ENCODE measurements at places on chromosomes 2 and 18.

GRCh38 chr2:241325257-241325656 is 9.5 kb downstream of the SEPTIN2 start:
- DNase-seq, result no peak

GRCh38 chr2:145841973-145842372 is 1322.1 kb upstream of the ZEB2 start:
- DNase-seq, result no peak

GRCh38 chr2:53422979-53423378 is 344.6 kb upstream of the CHAC2 start:
- no peak for DNase-seq

DNA sequence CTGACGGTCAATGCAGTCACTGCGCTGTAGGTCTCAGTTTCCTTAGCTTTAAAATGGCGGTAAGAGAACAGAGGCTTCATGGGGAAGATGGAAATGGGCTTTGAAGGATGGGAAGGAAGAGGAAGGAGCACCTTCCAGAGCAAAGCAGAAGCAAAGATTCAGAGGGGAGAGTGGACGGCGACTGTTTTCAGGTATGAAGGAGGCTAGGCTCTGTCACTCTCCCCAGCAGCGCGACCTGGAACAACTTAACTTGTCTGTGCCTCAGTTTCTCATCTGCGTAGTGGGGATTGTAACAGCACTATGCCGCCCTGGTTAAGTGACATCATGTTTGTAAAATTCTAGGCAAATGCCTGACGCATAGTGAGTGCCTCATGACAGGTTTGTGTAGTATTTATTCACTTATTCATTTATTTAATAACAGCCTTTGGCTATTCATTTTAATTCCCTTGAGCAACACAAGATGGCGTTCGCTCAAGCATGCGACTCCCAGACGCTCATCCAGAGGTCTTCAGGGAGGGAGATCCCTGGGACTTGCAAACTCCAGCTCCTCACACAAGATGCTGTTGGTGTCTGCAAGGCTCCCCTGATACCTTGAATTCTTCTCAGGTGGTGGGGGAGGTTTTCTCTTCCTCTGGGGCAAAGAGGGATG is 336.3 kb downstream of the DYSF start:
- DNase-seq, result no peak

GRCh38 chr18:37299471-37300304 is 265.9 kb downstream of the CELF4 start:
- no peak for DNase-seq

DNA sequence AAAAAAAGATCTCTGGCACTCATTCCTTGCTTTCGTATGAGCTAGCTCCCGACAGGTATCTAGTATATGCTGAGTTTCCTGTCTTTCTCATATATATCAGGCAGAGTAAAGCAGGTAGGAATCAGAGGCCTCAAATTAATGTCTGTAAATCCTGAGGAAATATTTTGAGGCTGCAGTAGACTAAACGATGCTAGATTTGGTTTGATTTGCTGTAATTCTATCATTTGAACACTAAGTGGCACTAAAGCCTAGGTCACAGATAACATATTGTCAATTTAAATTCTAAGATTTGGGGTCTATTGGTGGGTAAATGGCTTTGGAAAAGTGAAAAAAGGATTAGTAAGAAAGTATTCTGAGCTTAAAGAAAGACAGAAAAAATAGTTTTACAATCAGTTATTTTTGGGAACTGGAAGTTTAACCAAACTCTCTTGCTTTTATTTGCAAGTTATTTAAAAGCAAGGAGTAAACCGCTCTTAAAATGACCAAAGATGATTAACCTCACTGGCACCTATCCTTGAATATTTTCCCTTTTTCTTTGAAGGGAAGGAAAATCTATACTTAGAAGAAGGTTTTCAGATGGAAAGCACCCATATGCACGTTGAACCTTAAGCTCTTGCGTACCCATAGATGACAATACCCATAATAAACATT is 37.6 kb upstream of the SLC4A10 start:
- no peak for DNase-seq

DNA sequence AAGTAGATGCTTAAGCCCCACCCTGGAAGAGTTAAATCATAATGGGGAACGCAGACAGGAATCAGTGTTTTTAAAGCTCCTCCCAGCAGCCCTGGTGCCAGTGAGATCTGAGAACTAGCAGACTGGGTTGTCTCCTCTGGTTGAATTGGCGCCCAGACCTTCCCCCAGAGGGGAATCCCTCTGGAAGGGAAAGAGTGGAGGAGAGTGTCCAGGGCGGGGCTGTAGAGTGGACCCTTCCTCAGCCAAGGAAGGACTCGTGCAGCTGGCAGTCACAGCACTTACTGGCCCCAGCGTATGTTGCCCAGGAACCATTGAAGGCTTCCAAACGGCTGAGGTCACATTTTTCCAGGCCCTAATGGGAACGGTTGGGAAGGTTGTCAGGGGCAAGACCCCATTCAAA is 62.5 kb downstream of the TGOLN2 start:
- DNase-seq, result no peak

- DNase-seq, result peak; percentile 27
Measured at GRCh38 chr2:37232131-37232933, 874 bp downstream of the NDUFAF7 start.

- no peak for DNase-seq
Measured at GRCh38 chr2:118124288-118124891, 36.1 kb downstream of the INSIG2 start.

- DNase-seq, result peak; percentile 53
Measured at GRCh38 chr18:48446582-48447225, 37.5 kb upstream of the ZBTB7C start.

DNA sequence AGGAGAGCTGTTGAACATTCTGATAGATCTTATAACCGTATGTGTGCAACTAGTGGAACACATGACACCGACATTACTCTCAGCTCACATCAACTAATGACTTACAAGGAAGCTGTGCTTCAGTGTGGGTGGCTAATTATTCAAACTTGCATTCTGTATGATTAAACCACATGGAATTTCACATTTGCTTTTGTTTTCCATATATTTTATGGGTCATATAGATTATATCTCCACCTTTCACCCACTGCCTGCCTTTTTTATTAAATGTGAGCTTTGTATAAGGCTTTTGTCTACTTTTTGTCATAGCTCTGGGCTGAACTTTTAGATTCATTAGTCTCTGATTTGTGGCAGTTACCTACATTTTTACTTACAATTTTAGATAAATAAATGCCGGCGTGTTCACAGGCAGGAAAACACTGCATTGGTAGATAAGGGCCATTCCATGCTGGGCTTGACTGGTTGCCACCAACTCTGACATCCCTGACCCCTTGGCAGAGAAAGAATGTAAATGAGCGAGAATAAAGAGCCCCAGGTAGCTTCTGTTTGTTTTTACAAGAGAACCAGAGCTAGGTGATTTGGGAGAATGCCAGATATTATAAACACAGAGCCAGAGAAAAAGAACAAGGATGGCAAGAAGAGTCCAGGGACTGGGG is 35.7 kb downstream of the LYPD6 start:
- no peak for DNase-seq

DNA sequence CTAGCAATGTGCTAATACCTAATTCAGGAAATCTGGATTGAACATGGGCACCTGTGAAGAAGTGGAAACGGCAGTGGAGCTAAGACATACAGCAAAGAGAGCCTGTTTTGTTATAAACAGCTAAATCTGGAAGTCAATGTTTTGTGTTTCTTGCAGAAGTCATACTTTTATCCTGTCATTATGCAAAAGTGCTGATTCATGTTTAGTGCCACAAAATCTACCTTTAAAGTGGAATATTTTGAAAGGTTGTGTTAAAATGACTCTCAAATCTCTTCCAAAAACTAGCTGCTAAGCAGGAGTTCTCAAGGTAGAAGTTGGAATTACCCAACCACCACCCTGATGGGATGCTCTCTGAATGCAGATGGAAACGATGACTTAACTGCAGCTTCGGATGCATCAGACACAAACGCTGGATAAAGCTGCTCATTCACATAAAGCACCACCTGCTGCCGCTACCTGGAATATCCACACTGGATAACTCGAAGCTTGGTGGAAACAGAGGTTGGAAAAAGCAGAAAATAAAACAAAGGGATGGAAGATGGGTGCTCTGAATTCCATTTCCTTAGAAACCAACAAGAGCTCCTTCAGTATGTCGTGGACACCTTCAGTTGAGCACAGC is 132.6 kb upstream of the ZNF236 start:
- no peak for DNase-seq

DNA sequence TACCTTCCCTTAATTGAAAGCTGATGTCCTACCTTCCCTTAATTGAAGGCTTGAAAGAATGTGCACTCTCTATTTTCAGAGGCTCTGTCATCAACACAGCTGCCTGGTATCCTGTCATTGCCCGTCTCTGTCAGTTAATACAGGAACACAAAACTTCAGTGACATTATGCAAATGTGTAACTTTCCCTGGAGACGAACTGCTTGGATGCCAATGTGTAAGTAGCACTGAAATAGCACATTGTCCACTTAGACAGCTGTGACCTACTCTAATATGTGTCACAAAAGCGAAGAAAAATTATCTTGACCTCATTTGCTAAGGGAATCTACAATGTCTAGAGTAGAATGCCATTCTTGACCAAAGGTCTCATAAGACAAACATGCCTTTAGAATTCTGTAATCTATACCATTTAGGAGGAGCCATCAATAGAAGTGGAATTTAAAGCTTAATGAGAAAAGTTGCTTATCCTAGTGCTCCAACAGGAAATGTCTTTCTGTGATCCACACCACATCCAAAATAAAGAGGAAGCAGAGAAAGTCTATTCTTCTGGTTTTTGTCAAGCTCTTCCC is 138.1 kb downstream of the BARD1 start:
- no peak for DNase-seq

DNA sequence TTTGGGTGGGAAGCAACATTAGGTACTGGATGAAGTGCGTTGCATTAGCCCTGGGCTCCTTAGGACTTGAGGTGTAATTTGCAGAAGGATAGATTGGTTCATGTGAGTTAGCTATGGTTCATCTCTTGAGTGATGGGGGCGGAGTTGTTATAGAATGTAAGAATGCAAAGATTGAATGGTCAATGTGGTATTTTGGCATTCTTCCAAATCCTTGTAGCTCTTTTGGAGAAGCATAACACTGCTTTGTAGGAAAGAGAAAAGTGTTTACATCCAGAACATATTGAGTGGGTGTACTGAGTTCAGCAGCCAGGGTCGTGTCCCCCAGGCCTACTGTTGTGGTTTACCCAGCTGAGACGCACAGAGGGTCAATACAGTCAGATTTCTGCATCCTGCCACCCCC is 173.5 kb downstream of the FMNL2 start:
- no peak for DNase-seq

- DNase-seq, result no peak
Measured at GRCh38 chr2:202278944-202279343, 13.4 kb downstream of the NOP58 start.

DNA sequence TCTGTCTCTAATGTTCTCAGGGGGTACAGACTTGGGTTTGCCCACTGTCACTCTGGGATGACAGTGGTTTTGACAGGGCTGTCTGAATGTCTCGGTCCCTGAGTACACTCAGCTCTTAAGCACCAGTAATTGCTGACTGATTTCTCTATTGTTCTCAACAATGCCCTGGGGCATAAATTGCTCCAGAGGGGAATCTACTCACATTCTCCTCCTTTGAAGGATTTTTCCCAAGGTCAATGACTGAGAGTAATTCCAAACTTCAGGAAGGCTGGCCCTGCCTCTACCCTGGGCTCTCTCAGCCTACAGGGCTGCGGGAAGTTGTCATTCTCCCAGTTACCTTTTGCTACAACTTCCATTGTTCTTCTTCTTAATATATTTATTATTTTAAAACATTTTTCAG is 36.5 kb downstream of the MC2R start:
- no peak for DNase-seq

GRCh38 chr2:232636788-232637420 is 3.5 kb downstream of the EFHD1 start:
- DNase-seq, result no peak

- no peak for DNase-seq
Measured at GRCh38 chr2:201208563-201209252, 25.8 kb downstream of the CASP10 start.

DNA sequence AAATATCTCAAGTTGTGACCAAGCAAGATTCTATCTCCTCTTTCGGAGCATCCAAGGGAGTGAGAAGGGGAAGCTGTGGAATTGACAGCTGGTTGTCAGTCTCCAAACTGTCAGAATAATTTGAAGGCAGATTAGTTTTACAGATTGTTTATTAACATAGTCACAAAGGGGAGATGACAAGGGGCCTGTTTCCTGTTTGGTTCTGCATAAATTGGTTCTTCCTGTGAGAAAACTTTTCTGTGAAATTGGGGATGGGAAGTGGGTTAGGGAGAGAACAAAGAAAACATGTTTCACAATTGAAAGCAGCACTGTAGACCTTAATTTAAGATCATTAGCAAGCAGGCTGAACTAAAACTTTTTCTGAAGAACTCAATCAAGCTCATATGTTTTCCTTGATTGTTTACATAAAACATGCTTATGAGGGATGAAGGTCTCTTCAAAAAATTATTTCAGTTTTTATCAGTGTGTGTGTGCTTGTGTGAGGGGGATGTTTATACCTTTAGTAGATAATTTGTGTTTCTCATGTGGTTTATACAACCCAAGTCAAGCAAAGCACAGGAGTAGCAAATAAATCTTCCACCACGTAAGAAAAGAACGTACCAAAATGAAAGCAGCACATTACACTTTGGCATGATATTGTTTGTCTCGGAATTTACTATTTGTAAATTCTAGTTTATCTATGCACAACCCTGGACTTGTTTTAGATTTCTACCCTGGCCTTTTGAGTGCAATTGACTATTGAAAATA is 604.9 kb upstream of the CDH2 start:
- no peak for DNase-seq

DNA sequence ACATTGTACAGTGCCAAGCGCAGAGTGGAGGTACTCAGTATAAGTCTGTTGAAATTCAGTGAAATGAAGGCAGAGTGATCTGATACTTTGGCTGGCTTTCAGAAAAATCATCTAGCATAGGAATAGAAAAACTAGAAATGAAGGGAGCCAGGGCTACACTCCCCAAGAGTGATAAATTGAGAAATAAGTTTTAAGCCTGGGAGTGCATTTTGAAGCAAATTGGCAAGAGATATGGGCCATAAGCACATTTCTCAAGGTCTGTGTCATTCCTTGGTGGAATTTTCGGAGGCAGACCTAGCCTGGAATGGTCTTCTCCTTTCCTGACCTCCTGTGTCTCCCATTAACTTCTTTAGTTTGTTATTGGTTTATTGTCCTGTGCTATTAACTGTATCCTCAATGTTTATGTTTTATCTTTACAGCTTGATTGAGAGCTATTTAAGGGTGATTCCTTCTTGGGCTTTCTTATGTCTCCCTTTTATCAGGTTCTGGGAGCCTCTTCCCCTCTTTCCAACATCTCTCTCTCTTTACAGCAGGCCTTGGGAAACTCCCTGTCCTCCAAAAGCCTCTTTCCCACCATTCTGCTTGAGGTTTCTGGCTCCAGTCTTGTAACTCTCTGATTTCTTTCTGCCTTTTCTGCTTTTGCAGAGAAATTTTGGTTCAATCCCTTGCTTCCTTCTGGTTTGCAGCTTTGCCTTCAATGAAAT is 649.5 kb downstream of the SLC4A3 start:
- no peak for DNase-seq

All from GM12892 (cell line).